ENCODE measurements at places on chromosomes 13 and 19. TPM values are rescaled to one million over a fixed set of nuclear protein-coding genes. Genes with fewer than 3 reads are reported as not detected.

The ZNF528 gene
- total RNA-seq, result 22.3 TPM

The THSD1 gene
- total RNA-seq, result 41.3 TPM

The ATP4B gene
- total RNA-seq, result not detected

The NLRP9 gene
- not detected for total RNA-seq

Measured in thoracic aorta endothelial cell (primary cell).